ENCODE measurements at places on chromosomes 4 and X.

DNA sequence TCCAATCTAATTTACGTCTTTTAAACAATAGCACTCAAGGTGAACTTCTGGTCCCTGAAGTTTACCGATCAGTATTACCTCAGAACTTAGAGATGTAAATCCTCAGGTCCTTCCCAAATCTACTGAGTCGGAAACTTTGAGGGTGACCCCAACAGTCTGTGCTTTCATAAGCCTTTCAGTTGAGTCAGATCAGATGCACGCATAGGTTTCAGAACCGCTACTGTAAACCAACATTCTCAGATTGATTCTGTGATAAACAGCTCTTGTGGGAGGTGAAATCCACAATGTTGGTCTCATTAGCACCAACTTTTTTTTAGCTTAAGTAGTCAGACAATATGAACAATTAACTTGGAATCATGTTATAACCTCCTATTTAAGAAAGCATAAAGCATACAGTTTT lies 86.0 kb downstream of the WWC2 start:
- DNase-seq, result no peak

DNA sequence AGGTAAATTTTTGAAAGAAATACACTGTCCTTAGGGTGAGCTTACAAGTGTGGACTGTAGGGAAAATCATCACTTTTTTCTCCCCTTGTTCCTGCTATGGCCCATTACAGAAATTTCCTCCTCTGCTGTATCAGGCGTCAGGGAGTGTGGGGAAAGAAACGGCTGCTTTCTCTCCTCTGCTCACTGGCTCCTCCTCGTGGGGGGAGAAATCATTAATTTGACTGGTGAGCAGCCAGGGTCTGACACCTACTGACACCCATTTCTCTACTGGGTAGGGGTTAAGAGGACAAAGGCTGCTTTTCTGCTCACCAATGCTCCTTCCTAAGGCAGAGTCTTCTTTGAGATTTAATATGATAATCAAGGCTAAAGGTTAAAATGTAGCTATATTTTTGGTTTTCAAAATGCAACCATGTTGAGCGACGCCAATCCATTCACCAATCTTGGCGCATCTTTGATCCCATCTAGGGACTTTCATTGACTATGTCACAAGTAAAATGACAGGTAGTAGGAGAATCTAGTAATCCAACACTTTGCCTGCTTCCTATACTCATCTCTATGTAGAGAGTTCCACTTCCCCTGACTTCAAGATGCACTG lies 25.1 kb downstream of the SETD7 start:
- peak; percentile 7 for DNase-seq

- DNase-seq, result no peak
Measured at GRCh38 chr4:151659601-151660364, 101.0 kb downstream of the GATB start.

DNA sequence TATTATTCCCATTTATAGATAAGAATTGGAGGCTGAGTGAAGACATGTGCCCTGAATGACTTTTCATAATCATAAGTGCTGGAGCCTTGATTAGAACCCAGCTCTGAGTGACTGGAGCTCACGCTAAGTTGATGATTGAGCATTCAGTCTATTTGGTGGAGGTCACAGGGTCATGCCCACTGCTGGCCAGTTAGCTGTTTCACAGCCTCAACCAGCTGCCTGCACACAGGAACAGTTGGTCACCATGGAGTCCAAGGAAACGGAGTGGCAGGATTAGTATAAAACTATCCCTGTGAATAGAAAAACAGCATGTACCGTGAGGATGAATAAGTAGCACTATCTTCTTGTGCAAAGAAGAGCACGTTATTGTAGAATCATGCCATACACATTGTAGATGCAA lies 1.0 kb upstream of the C4orf54 start:
- no peak for DNase-seq

DNA sequence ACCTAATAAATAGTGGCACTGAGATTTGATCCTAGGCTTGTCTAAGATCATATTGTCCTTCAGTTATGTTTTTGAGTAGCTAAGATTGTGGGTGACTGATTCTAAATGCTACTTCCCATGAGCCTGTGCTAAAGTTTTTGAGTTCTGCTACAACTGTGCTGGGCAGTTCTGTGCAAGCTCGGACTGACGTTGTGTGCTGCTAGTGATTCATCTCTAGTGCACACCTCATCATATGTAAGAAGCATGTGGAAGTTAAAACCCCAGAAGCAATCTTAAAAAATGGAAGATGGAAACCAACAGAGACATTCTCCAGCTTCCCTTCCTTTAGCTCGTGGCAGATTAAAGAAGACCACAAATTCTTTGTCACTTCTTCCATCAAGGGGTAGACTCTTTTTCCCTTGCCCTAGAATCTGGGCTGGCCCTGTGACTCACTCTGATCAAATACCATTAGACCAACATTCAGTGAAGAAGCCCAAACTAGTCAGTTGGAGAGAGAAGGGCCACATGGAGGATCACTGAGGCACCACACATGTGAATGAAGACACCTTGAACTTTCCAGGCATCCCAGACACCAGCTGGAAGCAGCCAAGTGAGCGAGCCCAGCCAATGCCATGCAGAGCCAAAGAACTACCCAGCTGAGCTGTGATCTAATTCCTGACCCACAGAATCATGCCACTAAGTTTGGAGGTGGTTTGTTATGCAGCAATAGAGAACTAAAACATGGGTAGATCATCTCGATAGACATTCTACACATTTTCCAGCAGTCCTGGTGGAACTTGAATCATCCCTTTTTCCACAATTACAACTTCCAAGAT lies 16.8 kb downstream of the ARHGAP6 start:
- no peak for DNase-seq

DNA sequence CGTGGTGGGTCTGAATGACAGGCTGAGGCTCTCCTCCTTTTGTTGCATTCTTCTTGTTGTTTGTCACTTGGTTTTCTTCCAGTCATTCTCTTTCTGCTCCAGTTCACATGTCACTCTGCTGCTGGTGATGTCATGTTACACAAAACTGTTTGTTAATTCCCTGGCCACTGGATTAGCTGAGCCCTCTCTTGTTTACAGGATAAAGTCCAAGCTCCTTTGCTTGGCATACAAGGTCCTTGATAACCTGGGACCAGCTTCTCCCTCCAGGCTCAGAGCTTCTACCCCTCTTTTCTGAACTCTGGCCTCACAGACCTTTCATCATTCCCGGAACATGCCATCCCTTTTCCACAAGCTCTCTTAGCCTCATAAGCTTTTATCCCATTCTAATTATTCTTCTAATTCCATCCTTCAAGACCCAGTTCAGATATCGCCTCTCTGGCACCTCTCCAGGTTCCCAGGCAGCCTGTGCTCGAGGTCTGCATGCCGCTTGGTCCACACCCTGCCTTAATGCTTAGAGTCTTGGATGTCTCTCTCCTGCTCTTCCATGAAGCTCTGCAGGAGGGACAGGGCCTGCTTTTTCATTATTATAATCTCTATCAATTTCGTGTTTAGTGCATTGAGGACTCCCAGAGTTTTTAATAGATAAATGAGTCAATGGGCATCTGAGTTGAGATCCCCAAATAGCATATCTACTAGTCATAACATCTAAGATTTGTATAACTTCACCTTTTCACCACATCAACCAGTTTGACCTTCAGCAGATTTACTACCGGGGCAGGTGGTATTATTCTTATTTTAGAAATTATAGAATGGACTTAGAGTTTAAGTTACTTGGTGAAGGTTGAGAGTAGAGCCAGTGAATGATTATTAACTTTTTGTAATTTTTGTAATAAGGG lies 98.7 kb downstream of the TMEM131L start:
- DNase-seq, result no peak

GRCh38 chrX:26789751-26790150 lies 573.8 kb downstream of the MAGEB5 start:
- DNase-seq, result no peak

DNA sequence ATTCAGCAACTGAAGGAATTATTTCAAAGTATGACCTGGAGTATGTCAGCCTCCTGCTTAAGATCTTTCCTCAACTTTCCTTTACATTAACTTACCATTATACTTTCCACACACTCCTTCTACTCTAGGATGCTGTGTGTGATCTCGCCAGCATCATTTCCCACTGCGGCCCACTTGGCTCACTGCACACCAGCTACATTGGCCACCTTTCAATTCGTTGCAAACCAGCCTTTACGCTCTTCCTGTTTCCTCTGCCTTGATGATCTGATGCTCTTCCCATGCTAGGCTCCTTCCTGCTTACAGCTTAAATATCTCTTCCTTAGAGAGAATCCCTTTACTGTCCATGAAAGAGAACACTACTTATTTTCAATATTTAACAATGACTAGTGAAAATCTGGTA lies 95.1 kb downstream of the GPM6A start:
- no peak for DNase-seq

- DNase-seq, result no peak
Measured at GRCh38 chr4:104488151-104488550, 6.5 kb downstream of the CXXC4 start.

GRCh38 chr4:78291277-78291676 lies 234.2 kb downstream of the FRAS1 start:
- no peak for DNase-seq

- no peak for DNase-seq
Measured at GRCh38 chr4:38723726-38724474, 58.9 kb downstream of the TLR10 start.

DNA sequence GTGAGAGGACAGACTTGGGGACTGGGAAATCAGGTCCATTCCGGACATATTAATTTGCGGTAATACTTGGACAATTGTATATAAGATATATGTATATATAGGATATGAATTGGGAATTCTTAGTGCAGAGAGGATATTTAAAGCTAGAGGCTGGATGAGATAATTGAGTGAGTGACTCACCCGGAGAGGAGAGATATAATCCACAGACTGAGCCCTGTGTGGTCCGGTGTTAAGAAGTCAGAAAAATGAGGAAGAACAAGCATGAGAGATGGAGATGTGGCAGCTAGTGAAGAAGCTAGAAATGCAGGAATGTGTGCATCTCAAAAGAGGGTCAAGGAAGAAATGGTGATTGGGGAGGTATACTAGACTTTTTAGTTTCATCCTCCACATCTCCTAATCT lies 336.2 kb downstream of the SLC7A11 start:
- no peak for DNase-seq

- DNase-seq, result no peak
Measured at GRCh38 chr4:134202166-134202956, 772 bp upstream of the PABPC4L start.

- DNase-seq, result no peak
Measured at GRCh38 chr4:35300996-35301774, 943.1 kb downstream of the ARAP2 start.

DNA sequence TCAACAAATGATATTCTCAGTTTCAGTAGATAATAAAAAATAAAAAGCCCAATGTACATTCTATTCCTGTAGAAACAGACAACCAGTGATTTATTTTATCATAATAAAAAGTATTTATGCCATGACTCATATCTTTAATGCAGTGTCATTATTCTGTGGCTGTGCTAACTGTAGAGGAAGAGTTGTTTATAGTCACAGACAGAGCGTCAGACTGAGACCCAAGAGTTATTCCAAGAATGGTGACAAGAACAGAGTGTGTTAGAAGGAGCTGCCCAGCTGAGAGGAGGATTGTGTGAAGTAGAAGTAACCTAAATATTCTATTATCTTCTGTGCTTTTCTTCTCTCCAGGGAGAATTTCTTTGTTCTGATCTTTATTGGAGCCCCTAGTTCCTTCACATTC lies 210.7 kb downstream of the PPP1R2C start:
- no peak for DNase-seq

DNA sequence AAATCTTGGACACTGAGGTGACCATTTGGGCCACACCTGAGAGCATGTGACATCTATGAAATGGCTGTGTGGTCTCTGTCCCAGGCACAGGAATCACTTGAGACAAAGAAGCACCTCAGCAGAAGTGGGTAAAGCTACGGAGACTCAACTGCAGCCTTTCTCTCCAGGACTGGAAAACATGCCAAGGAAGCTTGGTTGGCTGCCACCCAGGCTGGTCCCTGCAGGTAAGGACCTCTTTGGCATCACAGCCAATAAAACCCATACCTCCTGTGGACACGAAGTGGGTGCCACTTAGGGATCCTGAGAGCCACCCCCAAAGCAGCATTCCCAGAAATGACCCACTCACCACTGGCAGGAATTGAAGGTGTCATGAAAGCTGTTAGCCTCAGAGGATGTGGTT lies 74.6 kb downstream of the LEF1 start:
- no peak for DNase-seq

GRCh38 chrX:13084611-13085010 lies 40.2 kb upstream of the FAM9C start:
- no peak for DNase-seq

DNA sequence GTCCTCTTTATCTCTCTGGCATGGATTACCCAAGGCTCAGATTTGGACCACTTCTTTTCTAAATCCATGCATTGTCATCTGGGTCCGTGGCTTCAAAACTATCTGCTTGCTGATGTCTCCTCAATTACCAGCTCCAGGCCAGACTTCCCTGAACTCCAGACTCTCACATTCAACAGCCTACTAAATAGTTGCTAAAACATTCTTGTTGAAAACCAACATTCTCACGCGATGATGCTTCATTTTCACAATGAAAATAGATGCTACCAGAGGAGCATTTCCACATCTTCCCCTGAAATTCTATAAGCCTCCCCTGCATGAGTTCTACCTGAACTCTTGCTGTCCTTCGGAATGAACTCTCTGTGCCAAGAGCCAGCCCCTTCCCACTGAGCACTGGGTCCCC lies 5.2 kb upstream of the TLR6 start:
- no peak for DNase-seq

DNA sequence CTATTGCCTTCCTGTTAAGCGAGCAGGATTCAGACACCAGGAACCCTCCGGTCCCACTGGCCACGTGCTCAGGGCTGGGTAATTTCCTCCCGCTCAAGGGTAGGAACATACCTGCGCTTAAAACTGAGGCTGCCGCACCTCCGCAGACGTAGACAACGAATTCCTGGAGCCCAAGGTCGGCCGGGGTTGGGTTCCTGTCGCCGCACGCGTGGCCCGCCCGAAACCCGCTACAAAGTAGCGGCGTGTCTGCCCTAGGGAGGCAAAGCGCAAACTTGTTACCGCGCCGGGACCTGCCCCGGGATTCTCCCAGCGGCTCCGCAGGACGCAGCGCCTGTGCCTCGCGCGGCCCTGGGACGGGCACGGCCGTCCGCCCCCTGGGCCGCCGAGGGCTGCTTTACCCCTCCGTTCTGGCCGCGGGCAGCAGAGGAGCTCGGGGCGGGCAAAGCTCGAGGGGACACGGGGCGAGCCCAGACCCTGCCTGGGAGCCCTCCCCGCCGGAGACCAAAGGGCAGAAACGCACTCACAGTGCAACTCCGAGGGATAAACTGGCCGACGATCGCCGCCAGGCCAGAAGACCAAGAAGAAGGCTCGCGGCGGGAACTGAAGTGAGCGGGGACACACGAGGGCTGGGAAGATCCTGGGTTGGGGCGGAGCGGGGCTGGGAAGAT lies at the start of gene ERVMER34-1:
Gene ERVMER34-1 (minus strand): TSS at position 607 of the 668 bp plus-strand sequence. CDS start 5,905 bp downstream, outside the sequence.
- DNase-seq, result no peak

- no peak for DNase-seq
Measured at GRCh38 chr4:139860435-139861024, 194.9 kb downstream of the MGST2 start.

GRCh38 chr4:8322794-8323704 lies 53.5 kb downstream of the HTRA3 start:
- DNase-seq, result no peak

Data from stimulated activated CD8-positive, alpha-beta memory T cell treated with anti-CD3 and anti-CD28 coated beads, Interleukin-4, amount 100 ng/mL, for 4 hours (primary cell).